T-helper 1 cell (primary cell): ENCODE measurements at places on chromosomes 1 and 21.

DNA sequence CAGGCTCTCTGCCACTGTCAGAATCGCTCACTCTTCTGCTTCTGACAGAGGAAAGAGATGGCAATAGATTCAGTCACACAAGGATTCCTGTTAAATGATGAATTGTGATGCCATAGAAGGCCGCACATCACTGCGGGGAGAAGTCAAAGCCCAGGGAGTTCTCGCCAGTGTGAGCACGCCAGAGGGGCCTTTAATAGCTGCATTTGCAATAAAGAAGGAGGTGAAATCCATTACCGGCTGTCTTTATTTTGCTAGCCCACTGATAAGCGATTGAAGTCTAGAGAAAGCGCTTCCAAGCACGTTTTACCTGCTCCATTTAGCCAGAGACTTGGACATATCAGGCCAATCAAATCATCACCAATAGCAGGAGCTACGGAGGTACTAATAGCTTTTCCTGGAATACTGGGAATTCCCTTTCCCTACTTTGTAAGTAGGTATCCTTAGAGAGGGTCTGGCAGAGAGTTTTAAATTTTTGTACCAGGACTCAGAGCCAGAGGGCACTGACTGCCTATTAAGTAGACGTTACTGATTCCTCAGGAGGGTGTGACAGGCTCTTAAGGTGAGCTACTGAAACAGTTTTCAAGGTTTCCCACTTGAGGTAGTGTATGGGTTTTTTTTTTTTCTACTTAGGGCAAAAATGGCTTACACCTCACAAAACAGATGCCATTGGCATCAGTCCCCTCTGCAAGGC, 10.2 kb upstream of the TARBP1 start:
- no peak for DNase-seq

- no peak for DNase-seq
Observed at GRCh38 chr1:246503341-246503740, 3.7 kb downstream of the SMYD3 start.

DNA sequence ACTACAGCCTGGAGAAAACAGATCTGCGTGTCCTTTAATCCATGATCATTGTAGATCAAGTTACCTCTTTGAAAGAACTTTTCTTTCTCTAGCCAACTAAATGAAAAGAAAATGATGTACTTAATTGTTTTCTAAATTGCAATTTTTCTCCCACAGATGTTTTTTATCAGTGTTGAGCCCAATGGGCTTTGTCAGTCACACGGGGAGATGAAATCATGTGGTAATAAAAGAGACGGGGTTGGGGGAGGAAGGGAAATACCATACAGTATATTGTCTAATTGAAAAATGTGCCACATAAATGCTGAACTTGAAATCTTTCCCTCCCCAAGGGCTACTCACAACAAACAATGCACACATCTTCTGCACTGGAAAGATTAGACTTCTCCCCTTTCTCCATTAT, 58.4 kb downstream of the NTMT2 start:
- no peak for DNase-seq

- DNase-seq = no peak
Observed at GRCh38 chr21:40505681-40506080, 341.3 kb downstream of the DSCAM start.
